Epithelial cell of alveolus of lung (primary cell): ENCODE measurements at places on chromosomes 5 and 9. TPM values are rescaled to one million over a fixed set of nuclear protein-coding genes. Genes with fewer than 3 reads are reported as not detected.

Gene SSNA1
- total RNA-seq = 61.1 and 99.0 TPM in 2 replicates

Gene GPR150
- 0.80 and 1.0 TPM in 2 replicates for total RNA-seq

Gene UBAC1
- total RNA-seq = 32.8 and 39.0 TPM in 2 replicates

Gene GHR
- 3.2 and 17.7 TPM in 2 replicates for total RNA-seq

Gene PNPLA7
- 0.13 and 0.32 TPM in 2 replicates for total RNA-seq

Gene CCDC69
- total RNA-seq = 3.5 and 13.6 TPM in 2 replicates

Gene C9orf153
- total RNA-seq = not detected in 2 replicates

Gene PFN3
- not detected in 2 replicates for total RNA-seq

Gene BTNL8
- not detected in 2 replicates for total RNA-seq

Gene SLC6A3
- total RNA-seq = not detected in 2 replicates

Gene KIF27
- 1.0 and 2.5 TPM in 2 replicates for total RNA-seq

Gene CCL21
- not detected in 2 replicates for total RNA-seq

Gene CDKN2B-AS1
- total RNA-seq = 1.6 TPM in 1 of 2 replicates, not detected in the other

Gene TNFSF15
- total RNA-seq = 0.08 and 3.4 TPM in 2 replicates

Gene RNF208
- 0.13 and 6.3 TPM in 2 replicates for total RNA-seq

Gene PDGFRB
- 102 and 136 TPM in 2 replicates for total RNA-seq

Gene FBXL17
- total RNA-seq = 8.7 and 13.3 TPM in 2 replicates
